Skin of body (tissue), 3 donors: ENCODE measurements at places on chromosomes 7 and 10. TPM values are rescaled to one million over a fixed set of nuclear protein-coding genes. Genes with fewer than 3 reads are reported as not detected.

The CLRN3 gene
- total RNA-seq: 0.39 TPM

GRCh38 chr7:128362670-128363069 is 1.2 kb upstream of the PRRT4 start:
- no peak for DNase-seq

The ZNRF2 gene
- 18.8 TPM for total RNA-seq

The SORBS1 gene
- 33.7 TPM for total RNA-seq

The SFRP4 gene
- 5.0 TPM for total RNA-seq

The CUBN gene
- 18.1 TPM for total RNA-seq

- DNase-seq: no peak
Observed at GRCh38 chr7:155375337-155376277, 77.9 kb downstream of the INSIG1 start.

The AKR1C3 gene
- total RNA-seq: 2.6 TPM

DNA sequence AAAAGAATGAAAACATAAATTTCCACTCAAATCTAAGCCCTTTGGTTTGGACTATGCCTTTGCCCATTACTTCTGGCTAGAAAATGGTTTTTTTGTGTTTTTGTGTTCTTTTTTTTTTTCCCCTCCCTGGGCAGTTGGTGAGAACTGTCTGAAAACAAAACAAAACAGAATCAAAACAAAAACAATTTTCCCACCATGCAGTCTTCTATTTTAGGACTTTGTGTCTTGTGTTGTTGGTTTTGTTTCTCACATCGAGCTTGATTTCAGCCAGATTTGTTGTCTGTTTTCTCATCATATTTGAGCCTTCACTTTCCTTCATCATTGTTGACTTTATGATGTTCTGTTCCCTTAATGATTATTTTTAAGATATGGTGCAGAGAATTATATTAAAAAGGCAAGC is 206.3 kb downstream of the MACC1 start:
- DNase-seq: no peak
